ENCODE measurements at places on chromosomes 16 and 17.

DNA sequence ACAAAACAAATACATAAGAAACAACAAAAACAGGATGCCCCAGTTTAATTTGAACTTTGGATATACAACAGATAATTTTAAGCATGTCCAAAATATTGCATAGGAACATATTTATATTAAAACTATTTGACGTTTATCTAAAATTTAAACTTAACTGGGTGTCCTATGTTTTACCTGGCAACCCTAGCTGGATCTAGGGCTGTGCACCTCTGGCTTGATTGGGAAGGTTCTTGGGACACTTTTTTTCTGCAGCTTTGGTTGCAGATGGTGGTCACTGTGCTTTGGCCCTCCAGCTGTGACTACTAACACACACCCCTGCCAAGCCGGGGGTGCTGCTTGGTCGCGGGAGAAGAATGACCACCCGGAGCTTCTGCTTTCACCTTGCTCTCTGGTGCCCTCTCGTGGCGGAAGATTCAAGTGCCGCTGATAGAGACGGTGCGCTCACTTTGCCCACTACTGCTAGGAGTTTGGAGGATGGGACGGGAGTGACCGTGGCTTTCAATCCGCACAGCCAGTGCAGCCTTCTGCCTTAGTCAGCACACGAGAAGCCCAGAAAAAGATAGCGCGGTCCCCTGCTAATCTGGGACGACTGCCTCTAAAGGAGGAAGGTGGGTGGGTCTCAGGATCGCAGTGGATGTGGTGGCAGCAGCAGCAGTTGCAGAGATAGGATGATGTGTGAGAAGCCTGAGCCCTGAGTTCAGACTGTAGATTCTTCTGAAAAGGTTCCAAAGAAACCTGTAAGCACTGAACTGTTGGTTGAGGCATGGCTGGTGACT lies 6.7 kb downstream of the SPACA3 start:
- DNase-seq = peak; percentile 70

- no peak for DNase-seq
Measured at GRCh38 chr16:15653227-15653626, 3.2 kb downstream of the NDE1 start.

GRCh38 chr16:58001781-58002415 lies 691 bp downstream of the USB1 start:
- DNase-seq = no peak

- DNase-seq = no peak
Measured at GRCh38 chr17:81578038-81578441, 25.9 kb upstream of the FAAP100 start.

- DNase-seq = no peak
Measured at GRCh38 chr17:18896146-18896545, 38.2 kb downstream of the PRPSAP2 start.

DNA sequence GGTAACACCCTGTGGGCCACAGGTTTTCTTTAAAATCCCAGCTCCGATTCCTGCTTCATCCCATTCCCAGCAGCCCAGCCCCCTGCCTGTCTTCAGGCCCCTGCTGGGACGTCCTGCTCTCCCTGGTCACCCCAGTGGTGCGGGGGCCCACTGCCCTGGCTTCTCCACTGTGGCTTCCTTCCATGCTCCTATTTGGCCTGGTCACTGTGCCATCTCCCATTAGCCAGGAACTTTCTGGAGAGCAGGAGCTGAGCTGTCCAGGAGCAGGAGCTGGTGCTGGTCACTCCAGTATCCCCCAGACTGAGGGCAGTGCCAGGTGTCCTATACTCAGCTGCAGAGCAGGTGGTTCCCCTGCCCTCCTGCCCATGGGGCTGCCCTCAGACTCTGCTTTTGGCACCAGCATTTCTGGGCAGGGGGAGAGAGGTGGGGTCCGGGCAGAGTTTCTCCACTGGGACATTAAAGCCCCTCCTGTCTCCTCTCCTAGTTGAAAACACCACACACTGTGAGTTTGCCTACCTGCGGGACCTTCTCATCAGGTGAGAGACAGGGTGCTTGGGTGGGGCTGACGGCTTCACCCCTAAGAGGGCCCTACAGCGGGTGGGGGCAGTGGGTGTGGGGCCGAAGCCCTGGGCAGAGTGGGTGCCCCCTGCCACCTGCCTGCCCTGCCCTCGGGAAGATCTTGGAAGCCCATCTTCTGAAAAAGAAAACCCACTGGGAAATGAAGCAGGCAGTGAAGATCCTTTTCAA lies 356.2 kb downstream of the SEC14L1 start:
- no peak for DNase-seq

- DNase-seq = no peak
Measured at GRCh38 chr16:7509963-7510601, 177.4 kb downstream of the RBFOX1 start.

- no peak for DNase-seq
Measured at GRCh38 chr16:51404386-51404785, 253.3 kb upstream of the SALL1 start.

- DNase-seq = no peak
Measured at GRCh38 chr17:77322514-77323412, 182.0 kb downstream of the SEC14L1 start.

DNA sequence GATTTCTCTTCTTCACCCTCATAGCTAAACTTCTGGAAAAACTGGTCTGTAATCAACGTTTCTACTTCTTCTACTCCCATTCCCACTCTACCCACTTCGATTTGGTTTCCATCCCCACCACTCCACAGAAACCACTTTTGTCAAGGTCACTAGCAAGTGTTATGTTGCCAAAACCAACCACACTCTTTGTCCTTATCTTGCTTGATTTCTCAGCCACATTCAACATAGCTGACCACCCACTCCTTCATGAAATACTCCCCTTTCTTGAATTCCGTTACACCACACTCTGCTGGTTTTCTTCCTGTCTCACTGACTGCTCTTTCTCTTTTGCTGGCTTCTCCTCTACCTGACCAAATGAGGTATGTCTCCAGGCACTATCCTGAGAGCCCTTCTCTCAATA lies 11.9 kb downstream of the IKZF3 start:
- DNase-seq = no peak
